ENCODE measurements at places on chromosomes 12 and 14.

DNA sequence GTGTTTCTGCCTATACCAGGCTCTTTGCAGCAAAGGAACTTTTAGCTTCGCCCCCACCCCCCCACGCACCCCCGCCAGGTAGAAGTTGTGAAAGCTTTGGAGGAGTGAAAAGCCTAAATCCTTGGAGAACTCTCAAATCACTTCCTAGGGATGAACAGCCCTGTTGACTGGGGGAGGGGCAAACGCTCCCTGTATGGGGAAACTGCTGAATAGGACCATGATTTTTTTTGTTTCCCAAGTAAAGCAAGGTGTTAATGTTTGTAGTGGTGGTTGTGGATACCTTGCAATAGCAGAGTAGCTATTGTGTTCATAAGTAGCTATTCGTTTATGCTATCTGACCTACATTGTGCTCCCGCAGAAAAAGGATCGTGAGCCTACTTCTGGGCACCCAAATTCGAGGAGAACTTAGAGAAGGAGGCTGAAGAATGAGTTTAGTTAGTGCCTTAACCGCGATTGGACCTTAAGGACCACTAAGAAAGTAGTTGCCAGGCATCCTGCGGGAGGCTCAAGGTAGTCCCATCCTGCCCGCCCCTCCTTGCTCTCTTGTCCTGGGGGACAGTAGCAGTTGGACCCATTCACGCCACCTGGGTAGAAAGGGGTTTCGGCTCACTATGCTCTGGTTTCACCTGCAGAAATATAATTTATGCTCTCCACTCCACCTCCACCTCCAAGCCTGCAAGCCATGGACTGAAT is 901 bp upstream of the NFKBIA start:
- peak; percentile 63 for DNase-seq

GRCh38 chr12:82758749-82759330 is 72.1 kb downstream of the TMTC2 start:
- no peak for DNase-seq

GRCh38 chr12:117718141-117718540 is 250.6 kb downstream of the KSR2 start:
- DNase-seq = no peak

- DNase-seq = peak; percentile 45
These were observed at the start of gene NFE2 for GRCh38 chr12:54300732-54301427. TSS of gene NFE2 (minus strand) at chr12:54301015. CDS start at chr12:54295248, 5,767 bp downstream.

DNA sequence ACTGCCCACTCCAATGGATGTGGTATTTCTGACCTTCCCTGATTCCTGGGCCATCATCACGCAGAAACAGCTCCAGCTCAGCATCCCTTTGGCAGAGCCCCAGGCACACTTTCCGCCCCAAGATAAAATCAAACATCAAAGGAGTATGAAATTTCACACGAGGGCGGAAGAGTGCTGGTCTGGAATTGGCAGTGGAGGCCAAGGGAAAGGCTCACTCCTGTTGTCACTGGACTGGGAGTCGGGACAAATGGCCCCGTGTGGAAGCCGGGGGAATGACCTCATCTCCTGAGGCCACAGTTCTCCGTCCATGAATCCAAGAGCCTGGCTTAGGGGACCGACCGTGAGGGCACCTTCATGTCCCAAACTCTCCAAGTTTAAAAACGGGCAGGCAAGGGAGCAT is 40.9 kb downstream of the FZD10 start:
- no peak for DNase-seq

GRCh38 chr14:52879958-52880357 is 70.9 kb downstream of the FERMT2 start:
- DNase-seq = no peak

- no peak for DNase-seq
These were observed 700.6 kb downstream of the DIO2 start for GRCh38 chr14:79510659-79511058.

DNA sequence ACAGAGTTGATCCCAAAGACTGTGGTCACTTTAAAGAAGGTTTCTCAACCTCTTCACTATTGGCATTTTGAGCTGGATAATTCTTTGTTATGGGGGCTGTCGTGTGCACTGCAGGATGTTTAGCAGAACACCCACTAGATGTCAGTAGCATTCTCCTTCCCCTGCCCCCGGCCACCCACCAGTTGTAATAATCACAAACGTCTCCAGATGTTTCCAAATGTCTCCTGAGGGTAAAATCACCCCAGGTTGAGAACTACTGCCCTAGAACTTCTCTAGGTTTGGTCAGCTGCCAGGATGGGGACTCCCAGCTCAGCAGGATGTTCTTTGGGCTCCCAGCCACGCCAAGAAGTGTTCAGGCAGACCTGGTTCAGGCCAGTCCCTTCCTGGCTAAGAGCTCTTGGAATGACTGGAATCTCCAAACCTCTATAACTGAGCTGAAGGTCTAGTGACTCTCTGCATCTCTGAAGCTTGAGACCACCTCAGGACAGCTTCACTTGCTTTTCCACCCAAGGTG is 12.5 kb upstream of the AJUBA start:
- peak; percentile 45 for DNase-seq

- peak; percentile 69 for DNase-seq
These were observed at the start of gene SMOC1 for GRCh38 chr14:69879175-69880043. TSS of gene SMOC1 (plus strand) at chr14:69879416. CDS start at chr14:69879679, 263 bp downstream.

DNA sequence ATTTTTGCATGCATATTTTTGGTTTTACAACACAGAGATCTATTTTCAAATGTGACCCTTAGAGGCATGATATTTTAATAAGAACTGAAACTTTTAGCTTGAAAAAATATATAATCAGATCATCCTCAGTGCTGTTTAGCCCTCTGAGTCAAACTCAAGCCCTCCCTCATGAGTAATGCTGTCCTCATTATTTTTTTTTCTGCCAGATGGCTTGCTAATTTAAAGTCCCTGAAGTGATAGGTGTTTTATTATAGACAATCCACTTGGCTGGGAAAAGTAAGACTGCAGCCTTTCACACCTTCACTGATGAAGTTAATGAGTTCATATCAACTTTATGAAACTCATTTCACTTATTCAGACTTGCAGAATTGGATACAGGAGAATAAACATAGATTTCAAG is 227.7 kb downstream of the SLC16A7 start:
- DNase-seq = no peak

- no peak for DNase-seq
These were observed 37.4 kb downstream of the PHLDA1 start for GRCh38 chr12:75994069-75994740.

DNA sequence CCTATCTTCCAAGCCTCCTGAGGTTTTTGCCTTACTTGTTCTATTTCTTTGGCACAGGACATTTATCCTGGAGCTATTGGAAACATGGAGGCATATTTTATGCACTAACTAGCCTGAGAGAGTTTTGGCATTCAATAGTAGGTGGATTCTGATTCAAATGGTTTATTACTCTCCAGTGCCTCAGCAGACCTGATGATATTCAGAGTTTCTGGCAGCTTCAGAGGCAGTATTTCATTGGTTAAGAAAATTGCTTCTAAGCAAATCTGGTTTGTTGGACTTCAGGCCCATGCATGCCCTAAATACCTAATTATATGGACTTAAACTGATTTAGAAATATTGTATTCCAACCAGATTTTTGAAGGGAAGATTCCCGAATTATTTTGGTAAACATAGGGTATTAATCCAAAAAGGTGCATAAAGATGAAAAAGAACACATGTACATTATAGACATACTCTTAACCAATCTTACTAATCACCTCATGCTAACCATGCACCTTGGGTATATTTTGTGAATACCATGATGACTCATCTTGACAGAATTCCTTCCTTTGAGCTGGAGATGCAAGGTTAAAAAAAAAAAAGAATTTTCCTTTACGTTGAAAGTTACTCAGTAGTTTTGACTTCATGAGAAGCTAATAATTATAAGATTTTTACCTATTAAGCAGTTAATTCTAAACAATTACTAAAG is 44.3 kb upstream of the KTN1 start:
- DNase-seq = no peak

All from NCI-H1092 treated with DMSO at 0.1 percent for 48 hours (cell line).